ENCODE measurements at places on chromosomes 11 and 22. TPM values are rescaled to one million over a fixed set of nuclear protein-coding genes. Genes with fewer than 3 reads are reported as not detected.

DNA sequence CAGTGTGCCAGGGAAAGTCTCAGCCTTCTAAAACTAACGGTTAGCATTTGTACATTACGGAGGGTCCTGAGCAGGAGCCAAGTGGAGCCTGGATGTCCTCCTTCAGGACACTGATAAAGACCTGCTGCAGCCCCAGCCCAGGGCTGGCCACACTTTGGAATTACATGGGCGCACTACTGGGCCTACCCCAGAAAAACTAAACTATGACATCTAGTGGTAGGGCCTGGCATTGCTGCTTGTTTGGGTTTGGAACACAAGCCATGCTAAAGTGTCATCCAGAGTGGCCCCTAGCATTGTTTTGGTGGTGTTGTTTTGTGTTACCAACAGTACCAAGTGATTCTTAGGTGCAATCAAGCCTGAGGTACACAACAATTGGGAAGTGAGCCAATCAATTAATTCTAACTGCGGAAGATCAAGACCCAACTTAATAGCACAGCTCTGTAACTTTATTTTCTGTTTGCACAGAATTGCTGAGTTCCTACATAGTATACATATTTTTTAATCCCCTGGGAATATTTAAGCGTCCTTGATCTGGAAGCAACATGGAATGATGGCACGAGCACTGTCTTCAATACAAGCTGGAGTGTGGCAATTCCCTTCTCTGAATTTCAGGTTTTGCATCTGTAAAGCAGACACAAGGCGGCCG lies 340.7 kb downstream of the LARGE1 start:
- DNase-seq = peak; percentile 11

- DNase-seq = no peak
Measured at GRCh38 chr11:105689631-105690030, 79.8 kb downstream of the GRIA4 start.

GRCh38 chr11:28384418-28384817 lies 276.2 kb downstream of the METTL15 start:
- DNase-seq = peak; percentile 51

DNA sequence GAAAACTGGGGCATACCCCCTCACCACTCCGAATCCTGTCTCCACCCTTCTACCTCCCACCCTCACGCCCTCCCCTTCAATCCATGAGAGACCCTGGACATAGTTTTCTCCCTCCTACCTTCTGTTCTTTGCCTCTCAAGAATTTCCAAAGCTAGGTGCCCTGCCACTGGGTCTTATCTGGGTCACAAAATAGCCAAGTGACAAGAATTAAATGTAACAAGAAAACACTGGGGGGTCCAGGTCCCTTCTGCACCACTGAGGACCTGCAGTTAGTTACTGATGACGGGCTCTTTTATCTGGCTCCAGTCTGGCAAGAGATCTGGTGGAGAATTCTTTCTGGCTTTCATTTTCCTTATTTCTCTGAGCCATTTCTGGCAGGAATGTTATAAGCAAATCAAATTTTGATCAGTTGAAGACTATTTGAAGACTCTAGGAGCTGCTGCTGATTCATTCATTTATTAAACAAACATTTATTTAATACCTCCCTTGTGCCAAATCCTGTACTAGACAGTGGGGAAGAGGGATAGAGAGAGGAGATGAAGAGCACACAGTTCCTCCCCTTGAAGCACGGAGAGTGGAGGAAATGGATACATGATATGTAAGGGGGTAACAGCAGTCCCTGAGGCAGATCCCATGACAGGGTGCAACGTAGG lies 135.2 kb downstream of the RRAS2 start:
- no peak for DNase-seq

BDNF gene
- 0.04 TPM for total RNA-seq

GRCh38 chr11:33375688-33376311 lies 118.6 kb downstream of the HIPK3 start:
- DNase-seq = no peak

Data from foreskin keratinocyte (primary cell).